ENCODE measurements at places on chromosomes 4 and X.
A peak's percentile ranks its signal among the peaks of the same experiment; 100 is the strongest.

GRCh38 chr4:176036585-176037205 lies 28.9 kb upstream of the WDR17 start:
- DNase-seq: no peak

GRCh38 chr4:38598489-38598888 lies 65.5 kb upstream of the KLF3 start:
- DNase-seq: no peak

DNA sequence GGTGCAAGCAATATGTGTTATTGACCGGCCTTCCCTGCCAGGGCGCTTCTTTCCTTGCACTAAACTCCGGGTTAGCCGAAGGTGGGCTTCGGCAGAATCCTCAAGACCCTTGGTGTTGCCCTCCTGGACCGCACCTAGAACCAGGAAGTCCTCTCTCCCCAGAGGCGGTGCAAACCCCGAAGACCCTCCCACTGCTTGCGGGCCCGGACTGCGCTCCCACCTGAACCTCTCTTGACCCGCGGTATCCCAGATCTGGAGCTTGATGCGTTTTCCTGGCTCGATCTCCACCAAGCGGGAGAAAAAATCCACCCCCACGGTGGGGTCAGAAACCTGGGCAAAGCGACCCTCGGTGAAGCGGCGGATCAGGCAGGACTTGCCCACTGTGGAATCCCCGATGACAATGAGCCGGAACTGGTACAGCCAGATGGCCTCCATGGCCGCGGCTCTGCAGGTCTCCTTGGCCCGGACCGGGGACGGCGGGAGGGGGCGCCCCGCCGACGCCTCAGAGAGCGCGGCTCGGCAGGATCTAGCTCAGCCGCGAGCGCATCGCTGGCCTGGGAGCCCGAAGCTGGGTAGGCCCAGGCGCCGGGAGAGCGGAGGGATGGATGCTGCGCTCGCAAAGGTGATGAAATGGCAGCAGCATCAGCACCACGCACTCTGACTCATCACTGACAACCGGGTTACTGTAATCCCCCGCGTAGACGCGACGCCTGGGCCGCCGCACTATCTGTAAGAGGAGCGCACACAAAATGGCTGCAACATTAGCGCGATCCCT lies at the start of gene RAB39B:
Gene RAB39B (minus strand): TSS at position 638 of the 775 bp plus-strand sequence. CDS start 203 bp downstream, at position 435.
- DNase-seq: peak; percentile 56

- no peak for DNase-seq
Observed at GRCh38 chrX:37803057-37803456, 23.2 kb downstream of the CYBB start.

GRCh38 chrX:107849747-107850421 lies 24.2 kb downstream of the MID2 start:
- no peak for DNase-seq

GRCh38 chr4:55571806-55572205 lies 20.2 kb downstream of the PDCL2 start:
- no peak for DNase-seq

DNA sequence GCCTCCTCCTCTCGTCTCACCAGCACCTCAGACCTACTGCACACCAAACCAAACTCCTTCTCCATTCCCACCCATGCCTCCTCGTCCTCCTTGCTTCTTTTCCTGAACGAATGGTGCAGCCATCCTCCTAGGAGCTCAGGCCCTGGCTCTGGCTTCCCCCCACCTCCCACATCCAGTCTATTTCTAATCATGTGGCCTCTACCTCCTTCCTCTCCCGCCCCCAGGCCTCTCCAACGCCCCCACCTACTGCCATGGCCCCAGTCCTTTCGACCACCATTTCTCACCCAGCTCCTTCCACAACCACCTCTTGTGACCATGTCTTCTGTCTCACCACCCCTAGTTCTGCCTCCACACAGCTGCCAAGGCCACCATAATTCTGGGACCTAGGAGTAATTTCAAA lies 127.1 kb downstream of the PJA1 start:
- no peak for DNase-seq

DNA sequence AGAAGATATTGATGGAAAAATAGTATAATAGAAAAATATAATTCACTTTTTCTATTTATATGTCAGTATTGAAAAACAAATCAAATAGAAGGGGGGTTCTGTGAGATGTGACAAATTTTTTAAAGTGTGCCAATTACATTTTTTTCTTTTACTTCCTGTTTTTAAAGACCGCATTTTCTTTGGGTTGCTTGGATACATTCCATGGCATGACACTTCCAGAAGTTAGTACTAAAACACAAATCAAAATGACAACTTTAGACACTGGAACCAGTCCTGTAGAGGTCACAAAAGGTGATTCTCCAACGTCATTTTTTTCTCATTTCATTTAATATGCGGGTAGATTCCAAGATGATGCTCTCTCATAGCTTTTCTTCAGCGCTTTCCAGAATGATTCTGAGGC lies 116.2 kb upstream of the GNPDA2 start:
- DNase-seq: no peak

DNA sequence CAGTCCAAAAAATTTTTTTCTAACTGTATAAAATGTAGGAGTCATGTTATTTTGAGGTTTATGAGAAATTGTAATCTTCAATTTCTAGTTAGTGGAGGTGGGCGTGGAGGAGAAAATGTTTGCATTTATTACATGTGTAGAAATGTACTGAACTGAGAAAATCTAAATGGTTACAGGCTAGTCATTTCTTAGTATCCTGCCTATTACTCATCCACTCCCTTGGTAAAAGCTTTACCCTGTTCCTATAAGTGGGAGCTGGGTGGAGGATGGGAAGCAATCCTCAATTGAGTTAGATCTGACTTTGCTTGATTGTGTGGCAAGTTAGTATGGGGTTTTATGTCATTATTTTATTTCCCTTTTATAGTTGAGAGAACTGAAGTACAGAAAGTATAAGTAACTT lies 73.8 kb downstream of the POLA1 start:
- no peak for DNase-seq

- DNase-seq: no peak
Observed at GRCh38 chr4:4296283-4296846, 6.3 kb downstream of the ZBTB49 start.

- no peak for DNase-seq
Observed at GRCh38 chrX:16394290-16394689, 227.0 kb downstream of the MAGEB17 start.

DNA sequence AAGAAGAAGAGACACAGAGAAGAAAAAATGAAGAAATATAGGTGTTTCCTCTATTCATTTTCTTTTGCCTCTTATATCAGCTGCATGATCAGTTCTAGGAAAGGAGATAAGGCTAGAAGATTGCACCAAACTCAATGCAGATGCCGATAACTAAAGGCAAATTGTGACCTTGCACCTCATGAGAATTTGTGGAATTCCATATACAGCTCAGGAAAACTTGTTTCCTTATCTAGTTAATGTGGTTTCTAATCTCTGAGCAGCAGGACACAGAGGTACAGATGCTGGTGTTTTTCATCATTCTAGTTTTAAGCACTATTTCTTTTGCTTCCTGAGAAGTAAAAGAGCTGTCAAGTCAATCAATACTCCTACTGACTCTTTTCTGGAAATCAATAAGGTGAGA lies 104.6 kb upstream of the NWD2 start:
- no peak for DNase-seq

GRCh38 chr4:94277534-94277933 lies 65.1 kb downstream of the HPGDS start:
- no peak for DNase-seq

DNA sequence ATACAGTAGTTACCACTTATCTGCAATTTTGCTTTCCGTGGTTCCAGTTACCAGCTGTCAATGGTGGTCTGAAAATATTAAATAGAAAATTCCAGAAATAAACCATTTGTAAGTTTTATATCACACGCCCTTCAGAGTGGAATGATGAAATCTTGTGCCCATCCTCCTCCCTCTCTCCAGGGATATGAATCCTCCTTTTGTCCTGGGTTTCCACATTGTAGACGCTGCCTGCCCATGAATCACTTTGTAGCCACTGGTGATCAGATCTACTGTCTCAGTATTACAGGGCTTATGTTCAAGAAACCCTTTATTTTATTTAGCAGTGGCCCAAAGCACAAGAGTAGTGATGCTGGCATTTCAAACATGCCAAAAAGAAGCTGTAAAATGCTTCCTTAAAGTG lies 198.6 kb downstream of the KCNIP4 start:
- no peak for DNase-seq

GRCh38 chr4:56320293-56320692 lies 67.0 kb downstream of the AASDH start:
- peak; percentile 18 for DNase-seq

- no peak for DNase-seq
Observed at GRCh38 chrX:18676050-18676449, 4.1 kb upstream of the RS1 start.
